ENCODE measurements at places on chromosomes 11 and 22.

DNA sequence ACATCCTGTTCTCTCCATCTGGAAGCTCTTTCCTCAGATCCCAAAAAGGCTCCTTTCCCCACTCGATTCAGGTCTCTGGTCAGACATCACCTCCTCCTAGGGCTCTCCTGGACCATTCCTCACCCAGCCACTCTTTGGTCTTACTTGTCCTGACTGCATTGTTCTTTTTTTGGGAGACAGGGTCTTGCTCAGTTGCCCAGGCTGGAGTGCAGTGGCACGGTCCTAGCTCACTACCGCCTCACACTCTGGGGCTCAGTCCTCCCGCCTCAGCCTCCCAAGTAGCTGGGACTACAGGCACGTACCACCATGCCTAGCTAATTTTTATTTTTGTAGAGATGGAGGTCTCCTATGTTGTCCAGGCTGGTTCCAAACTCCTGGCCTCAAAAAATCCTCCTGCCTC lies 2.2 kb upstream of the CORO1B start:
- no peak for DNase-seq

- no peak for DNase-seq
These were observed 15.7 kb upstream of the MYO18B start for GRCh38 chr22:25726241-25726640.

DNA sequence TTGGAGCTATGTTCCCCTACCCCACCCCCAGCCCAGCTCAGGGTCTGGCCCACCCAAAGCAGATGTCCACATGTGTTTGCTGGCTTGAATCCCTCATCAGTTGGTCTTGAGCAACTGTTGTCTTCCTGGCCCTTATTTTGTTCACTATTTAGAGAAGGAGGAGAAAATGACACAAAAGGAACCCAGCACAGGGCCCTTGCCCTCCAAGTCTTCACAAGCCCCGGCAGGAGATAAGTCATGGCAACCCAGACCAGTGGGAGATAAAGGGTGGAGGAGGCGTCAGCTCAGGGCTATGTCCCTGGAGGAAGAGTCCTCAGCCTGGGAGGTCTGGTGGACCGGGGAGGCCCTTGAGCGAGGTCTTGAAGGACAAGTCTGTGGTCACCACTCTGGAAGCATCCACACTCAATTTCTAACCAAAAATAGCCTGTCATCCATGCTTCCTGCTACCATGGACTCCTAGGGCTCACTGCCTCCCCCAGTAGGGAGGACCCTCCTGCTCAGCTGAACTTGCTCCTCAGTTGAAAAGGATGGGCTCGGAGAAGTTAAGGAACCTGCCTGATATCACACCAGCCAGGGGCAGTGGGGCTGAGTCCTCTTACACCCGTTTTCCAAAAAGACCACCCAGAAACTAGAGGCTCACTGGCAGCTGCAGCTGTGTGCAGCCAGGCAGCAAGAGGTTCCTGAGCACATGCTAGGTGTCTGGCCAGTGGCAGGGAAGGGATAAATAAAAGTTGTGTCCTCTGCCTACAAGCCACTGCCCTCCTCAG lies 1.8 kb upstream of the RAB3IL1 start:
- no peak for DNase-seq

DNA sequence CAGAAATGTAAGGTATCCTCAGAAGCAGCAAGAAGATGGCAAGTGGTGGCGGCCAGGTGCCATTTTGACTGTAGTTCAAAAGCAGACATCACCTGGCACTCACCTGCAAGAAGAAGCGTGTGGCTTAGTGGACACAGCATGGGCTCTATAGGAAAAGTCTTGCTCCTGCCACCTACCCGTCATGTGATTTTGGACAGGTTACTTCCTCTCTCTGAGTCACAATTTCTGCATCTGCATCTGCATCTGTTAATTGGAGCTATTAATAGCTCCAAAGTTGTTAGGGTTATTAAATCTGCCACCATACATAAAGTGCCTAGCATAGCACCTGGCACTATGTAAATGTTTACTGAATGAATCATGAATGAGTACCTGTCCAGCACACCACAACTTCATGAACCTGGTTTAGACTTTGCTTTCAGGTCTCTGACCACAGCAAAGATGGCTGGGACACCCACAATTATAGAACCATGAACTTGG lies 16.8 kb downstream of the RAB30 start:
- no peak for DNase-seq
